Amygdala (tissue), 56 donors: ENCODE measurements at places on chromosomes 11 and 22.

- DNase-seq = no peak
Measured at GRCh38 chr11:36598051-36598450, at the start of gene RAG2. Gene RAG2, minus strand, starts transcription at chr11:36598236. Its CDS starts 4,068 bp downstream, at chr11:36594168.

DNA sequence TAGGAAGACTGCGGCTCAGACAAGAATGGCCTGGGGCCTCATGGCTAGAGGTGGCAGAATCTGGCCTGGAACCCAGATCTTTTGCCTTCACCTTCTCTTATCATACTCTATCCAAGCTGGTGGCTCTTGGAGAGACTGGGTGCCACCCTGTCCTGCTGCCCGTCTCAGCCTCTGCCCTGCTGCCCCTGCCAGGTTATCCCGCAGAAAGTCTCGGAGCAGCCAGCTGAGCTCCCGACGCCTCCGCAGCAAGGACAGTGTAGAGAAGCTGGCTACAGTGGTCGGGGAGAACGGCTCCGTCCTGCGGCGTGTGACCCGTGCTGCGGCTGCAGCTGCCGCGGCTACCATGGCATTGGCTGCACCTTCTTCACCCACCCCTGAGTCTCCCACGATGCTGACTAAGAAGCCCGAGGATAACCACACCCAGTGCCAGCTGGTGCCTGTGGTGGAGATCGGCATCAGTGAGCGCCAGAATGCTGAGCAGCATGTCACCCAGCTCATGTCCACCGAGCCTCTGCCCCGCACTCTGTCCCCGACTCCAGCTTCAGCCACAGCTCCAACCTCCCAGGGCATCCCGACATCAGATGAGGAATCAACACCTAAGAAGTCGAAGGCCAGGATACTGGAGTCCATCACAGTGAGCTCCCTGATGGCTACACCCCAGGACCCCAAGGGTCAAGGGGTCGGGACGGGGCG is 5.9 kb downstream of the INCENP start:
- DNase-seq = peak; percentile 44

DNA sequence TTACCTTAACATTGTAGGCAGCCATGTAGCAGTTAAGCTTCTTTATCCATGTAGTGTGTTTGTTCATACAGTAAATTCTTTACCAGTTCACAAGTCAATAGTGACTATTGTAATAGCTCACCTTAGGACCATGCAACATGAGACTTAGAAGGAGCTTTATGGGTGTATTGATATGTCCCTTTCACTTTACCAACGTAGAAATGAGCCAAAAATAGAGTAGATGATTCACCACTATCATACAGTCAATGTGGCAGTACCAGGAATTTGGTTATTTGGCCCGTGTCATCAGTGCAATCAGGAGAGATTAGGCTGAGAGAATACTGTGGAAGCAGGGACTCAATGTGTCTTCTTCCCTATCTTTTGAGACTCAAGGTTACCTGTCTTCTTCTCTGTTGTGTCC is 4.7 kb downstream of the ZDHHC13 start:
- DNase-seq = no peak

DNA sequence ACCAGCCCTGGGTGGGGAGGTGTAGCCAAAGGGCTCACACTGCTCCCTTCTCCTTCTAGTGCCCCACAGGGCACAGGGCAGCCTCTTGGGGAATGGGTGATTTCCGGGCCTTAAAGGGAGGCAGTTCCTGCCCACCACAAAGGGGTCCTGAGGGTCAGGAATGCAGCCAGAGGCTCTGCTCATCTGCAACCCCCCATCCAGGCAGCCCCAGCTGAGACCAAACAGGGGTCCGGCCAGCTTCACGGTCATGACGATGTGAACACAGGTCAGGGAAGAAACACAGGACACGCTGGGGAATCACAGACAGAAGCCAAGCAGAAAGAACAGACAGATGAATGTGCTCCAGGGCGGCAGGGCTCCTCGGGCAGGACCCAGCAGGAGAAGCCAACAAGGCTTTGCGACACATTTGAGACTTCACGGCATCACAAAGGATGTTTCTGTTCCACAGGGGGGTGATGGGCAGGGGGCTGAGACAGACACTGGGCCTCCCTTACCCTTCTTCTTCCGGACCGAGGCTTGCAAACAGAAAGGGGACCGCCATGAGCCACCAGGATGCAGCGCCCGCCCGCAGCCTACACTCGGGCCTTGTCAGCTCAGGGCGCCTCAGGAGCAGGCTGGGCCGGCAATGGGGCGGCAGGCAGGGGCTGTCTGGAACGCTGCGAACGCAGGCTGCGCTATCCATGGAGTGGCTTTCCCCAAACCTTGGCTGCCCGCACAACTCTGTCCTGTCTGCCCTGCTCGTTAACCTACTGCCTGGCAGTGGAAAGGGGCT is 101.9 kb downstream of the CTTN start:
- no peak for DNase-seq

- no peak for DNase-seq
Measured at GRCh38 chr11:2564588-2565425, 120.0 kb downstream of the KCNQ1 start.

- no peak for DNase-seq
Measured at GRCh38 chr11:117292616-117293015, 1.5 kb downstream of the BACE1-AS start.

GRCh38 chr11:41382927-41383326 is 76.5 kb downstream of the LRRC4C start:
- DNase-seq = no peak

DNA sequence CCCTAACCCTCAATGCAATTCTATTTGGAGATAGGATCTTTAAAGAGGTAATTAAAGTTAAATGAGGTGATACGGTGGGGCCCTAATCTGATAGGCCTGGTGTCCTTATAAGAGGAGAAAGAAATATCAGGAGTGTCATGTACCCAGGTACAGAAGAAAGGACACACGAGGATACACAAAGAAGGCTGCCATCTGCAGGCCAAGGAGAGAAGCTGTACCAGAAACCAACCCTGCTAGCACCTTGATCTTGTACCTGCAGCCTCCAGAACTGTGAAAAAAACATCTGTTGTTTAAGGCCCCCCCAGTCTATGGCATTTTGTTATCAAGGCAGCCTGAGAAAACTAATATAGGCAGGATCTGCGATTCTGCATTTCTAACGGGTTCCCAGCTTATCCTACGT is 44.2 kb downstream of the FBXO7 start:
- no peak for DNase-seq

GRCh38 chr11:31542862-31543261 is 33.3 kb downstream of the ELP4 start:
- DNase-seq = no peak

DNA sequence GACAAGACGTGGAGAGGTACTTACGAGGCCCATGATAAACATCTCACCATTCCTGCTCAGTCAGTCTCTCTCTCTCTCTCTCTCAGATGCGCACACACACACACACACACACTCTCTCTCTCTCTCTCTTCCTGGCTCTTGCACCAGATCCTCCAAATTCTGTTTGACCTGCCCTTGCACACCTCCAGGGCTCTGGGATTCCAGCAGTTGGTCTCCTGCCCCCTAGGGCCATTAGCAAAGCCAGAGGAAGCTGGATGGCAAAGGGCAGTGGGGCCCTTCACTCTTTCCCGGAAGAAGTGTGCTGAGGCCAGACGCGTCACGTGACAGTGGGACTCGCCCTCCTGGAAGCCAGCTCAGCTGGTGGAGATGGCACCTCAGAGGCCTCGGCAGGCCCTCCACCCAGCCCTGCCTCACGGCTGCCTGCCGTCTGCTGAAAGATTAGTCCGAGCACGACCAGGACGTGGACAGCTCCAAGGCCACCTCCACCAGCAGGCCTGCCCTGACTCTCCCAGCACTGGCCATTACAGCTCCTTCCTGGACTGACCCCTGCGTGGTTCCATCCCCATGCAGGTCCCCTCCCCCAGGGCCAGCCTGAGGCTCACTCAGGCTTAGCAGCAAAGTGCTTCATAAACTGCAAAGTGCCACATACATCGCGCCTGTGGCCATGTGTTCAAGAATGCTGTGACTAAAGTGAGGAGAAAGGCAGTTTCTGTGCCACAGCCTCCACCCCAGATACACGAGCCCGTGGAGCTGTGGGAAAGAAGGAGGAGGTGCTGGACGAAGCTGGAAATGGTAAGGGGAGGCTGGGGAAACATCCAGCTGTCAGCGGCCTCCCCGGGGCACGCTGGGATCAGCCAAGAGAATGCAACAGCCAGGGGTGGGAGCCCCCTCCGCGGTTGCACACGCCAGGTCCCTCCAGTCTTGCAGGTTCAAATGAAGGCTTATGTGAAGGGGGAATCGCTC is 3.7 kb downstream of the PDGFB start:
- DNase-seq = peak; percentile 40

DNA sequence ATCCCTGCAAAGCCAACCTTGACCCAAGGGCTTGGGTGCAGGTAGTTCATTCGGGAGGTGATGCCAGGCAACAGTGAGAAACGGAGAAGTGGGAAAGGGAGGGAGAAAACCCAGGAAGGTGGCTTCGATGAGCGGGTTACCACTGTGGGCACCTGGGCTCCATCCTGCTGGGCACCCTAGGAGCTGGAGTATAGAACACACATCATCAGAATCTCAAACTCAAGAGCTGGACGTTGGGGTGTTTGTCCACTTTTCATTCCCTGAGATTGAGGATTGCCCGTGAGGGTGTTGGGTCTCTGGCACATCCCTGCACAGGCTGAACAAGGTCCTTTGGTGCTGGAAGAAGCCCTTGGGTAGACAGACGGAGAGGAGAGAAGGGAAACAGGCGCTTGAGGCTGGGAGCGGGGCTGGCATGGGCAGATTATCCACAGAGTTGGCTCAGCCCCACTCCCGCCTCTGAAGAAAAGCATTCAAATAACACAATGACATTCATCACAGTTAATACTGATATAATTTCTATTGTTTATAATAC is 70.4 kb downstream of the LRRC32 start:
- DNase-seq = no peak

GRCh38 chr11:69540118-69541000 is 58.9 kb downstream of the LINC01488 start:
- DNase-seq = peak; percentile 33

GRCh38 chr11:69359735-69360480 is 66.0 kb downstream of the MYEOV start:
- no peak for DNase-seq

GRCh38 chr11:128456566-128457268 is 130.6 kb downstream of the ETS1 start:
- no peak for DNase-seq

GRCh38 chr11:46736615-46737014 is 17.6 kb downstream of the F2 start:
- DNase-seq = no peak

GRCh38 chr11:25597696-25598095 is 734.2 kb upstream of the ANO3 start:
- DNase-seq = no peak

GRCh38 chr11:71426413-71426812 is 21.8 kb downstream of the DHCR7 start:
- no peak for DNase-seq

GRCh38 chr22:42061041-42061440 is 9.6 kb downstream of the NAGA start:
- no peak for DNase-seq

DNA sequence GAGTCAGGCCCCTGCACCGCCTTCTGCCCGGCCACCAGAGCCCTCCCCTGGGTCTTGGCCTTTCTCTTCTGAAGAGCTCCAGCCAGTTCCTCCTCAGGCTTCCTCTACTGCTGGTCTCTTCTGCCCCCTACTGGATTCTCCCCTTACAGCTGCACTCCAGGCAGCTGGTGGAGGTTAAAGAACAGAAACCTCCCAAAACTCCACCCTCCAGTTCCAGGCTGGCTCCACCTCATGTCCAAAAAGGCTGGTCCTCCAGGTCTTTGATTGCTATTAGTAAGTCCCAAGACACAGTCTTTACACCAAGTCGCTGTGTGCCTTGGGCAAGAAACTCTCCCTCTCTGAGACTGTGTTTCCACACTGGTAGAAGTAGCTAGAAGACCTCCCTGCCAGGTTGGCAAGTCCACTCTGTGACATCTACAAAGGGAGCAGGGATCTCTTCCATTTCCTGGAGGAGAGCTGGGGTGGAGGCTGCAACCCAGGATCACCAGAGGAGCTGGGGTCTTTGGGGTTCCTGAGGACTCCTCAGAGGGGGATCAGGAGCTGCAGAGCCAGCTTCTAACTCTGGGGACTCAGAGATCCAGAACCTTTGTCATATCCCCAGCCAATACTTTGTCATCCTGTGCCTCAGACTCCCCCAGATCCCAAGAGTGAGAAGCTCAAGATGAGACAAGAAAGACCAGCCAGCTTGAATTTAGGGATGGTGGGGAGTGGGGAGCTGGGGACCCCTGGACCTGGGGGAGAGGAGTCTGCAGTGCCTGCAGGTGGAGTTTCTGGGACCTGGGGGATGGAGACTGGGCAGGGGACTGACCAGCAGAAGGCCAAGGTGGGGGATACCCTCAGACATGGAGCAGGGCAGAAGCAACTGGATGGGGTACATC is 3.4 kb upstream of the IGLL5 start:
- DNase-seq = no peak

DNA sequence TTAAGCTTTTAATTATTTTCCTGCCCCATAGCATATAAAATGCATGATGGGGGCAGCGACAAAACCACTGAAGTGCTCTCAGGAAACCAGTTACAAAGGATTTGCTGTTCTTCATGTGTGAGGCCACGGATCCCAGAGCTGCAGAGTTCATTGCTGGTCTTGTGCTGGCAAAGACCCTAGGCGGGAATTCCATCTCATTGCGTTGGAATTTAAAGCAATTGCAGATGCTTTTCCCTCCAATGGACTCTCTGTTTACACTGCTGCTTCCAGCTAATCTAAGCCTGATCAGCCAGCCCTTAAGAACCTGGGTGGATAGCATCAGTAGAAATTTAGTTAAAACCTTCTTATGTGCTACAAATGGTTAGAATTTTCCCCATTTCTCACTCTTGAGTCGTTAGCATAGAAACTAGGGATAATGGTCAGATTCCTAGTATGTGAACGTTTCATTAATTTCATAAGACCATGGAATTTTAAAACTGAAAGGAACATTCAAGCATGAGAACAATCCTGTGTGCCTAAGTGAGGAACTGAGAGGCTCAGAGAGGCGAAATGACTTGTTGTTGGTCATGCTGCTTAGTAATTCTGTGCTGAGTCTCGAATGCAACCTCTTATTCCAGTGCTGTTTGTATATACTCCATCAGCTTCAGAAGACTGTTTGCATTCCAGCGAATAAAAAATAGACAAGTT is 36.1 kb upstream of the ADSL start:
- DNase-seq = no peak

DNA sequence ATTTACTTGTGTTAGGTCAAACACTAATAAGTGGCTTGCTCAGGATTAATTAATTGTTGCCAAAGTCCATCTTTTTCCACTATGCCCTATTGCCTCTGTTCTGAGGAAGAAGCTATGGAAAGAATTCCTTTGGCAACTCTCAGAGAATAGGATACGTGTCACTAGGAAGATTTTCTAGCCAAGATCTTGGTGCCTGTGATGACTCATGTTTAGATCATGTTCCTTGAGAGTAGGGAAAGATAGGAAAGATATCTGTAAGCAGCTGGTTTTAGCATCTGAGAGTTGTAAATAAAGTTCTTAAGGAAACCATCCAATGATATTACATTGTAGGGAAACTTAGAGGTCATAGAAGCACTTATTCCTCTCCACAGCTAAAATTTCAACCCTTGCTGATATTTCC is 15.7 kb downstream of the SLN start:
- DNase-seq = no peak

GRCh38 chr22:47786650-47787290 is 1024.3 kb downstream of the TBC1D22A start:
- no peak for DNase-seq

GRCh38 chr11:76085270-76085669 is 121.0 kb downstream of the WNT11 start:
- DNase-seq = no peak

- no peak for DNase-seq
Measured at GRCh38 chr11:64321533-64321932, 3.6 kb downstream of the PRDX5 start.
